Astrocyte (in vitro differentiated cells and primary cell): ENCODE measurements at places on chromosomes 5 and 9. TPM values are rescaled to one million over a fixed set of nuclear protein-coding genes. Genes with fewer than 3 reads are reported as not detected.

- peak; percentile 10 for DNase-seq
Observed at GRCh38 chr9:100216178-100216787, 117.2 kb downstream of the INVS start.

GRCh38 chr9:106799152-106799551 lies 63.8 kb upstream of the ZNF462 start:
- peak; percentile 89 for DNase-seq

GRCh38 chr5:53397845-53398244 lies 82.6 kb upstream of the FST start:
- peak; percentile 69 for DNase-seq

GRCh38 chr5:119896826-119897536 lies 267.6 kb downstream of the FAM170A start:
- no peak for DNase-seq

The C5orf58 gene
- total RNA-seq, result not detected in 2 replicates

- no peak for DNase-seq
Observed at GRCh38 chr9:94666364-94667099, 27.2 kb upstream of the FBP1 start.

DNA sequence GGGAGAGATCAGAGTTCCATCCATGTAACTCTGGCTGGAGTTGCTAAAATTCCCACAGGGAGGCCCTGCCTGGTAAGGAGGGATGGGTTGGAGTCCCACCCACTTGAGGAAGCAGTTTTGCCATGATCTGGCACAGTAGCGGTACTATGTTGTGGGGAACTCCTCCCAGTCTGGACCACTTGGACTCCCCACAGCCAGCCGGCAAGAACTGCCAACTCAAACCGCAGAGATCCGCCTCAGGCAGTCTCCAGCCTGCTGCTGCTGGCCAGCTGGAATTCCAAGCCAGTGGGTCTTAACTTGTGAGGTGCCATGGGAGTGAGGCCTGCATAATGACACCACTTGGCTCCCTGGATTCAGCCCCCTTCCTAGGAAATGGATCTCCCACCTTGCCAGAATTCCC lies 151.9 kb downstream of the NDUFS4 start:
- no peak for DNase-seq

DNA sequence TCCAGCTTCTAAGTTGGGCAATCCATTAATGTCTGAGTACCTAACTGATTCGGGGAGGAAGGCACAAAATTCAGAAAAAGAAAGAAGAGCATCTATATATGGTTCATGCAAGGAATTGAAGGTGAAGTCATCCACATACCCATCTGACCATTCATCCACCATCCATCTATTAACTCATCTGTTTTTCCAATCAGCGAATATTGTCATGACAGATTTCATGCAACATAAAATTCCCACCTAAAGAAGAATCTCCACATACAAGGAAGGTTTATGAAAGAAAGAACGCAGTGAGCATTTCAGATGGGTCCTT lies 164.7 kb downstream of the GRIA1 start:
- no peak for DNase-seq

GRCh38 chr9:80899208-80899607 lies 790.1 kb downstream of the TLE1 start:
- DNase-seq, result peak; percentile 72

GRCh38 chr9:124622882-124623281 lies 115.7 kb upstream of the NR5A1 start:
- DNase-seq, result no peak

DNA sequence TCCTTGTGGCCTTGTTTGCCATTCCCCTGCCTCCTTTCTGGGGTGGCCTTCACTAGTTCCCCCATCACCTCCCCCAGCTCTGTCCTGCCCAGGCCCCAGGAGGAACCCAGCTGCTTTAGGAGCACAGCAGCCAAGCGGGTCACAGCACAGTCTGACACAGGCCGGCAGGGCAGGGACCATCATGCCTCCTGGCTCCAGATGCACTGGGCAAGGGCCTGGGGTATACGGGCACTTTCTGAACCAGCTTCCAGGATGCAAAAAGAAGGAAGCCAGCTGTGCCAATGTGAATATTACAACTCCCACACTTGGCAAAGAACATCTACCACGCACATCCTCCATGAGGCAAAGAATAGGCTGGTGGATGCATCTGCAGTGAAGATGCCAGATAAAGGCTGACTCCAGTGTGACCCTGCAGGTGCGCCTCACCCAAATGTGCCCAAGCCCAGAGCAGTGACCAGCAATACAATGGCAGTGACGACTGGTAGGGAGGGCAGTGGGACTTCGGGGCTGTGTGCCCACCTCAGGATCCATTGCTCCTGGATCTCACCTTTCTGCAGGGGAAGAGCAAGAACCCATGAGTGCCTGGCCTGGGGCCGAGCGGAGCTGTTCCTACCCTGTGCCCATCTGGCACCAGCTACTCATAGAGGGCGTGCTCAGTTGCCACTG lies 6.3 kb upstream of the IL3 start:
- DNase-seq, result no peak

GRCh38 chr9:4137681-4138099 lies 162.2 kb downstream of the GLIS3 start:
- peak; percentile 72 for DNase-seq

The IER5L gene
- total RNA-seq, result 47.0 and 55.0 TPM in 2 replicates

- DNase-seq, result peak; percentile 39
Observed at GRCh38 chr5:52692039-52692438, 95.7 kb upstream of the ITGA1 start.

The ANKRD55 gene
- not detected in 2 replicates for total RNA-seq

The TAF11L4 gene
- not detected in 2 replicates for total RNA-seq

The EPB41L4A gene
- 8.2 and 11.1 TPM in 2 replicates for total RNA-seq

GRCh38 chr5:174733091-174733690 lies 8.8 kb downstream of the MSX2 start:
- DNase-seq, result no peak

DNA sequence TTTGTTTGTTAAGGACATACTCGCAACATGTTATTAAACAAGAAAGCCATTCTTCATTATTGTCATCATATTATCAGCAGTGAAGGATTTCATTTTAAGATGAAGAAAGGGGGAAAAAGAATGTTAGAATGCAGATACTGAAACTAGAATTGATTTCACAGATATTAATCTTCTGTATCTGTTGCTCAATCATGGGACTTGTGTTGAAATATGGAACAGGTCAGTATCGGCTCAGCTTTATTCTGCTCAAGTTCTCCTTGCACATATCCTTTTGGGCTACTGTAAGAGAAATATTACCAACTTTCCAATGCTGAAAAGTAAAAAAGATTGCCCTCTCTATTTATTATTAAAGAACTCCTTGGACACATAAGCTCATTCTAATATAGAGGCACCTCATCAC lies 13.8 kb upstream of the ANXA1 start:
- no peak for DNase-seq

The RNF20 gene
- total RNA-seq, result 42.8 and 50.5 TPM in 2 replicates

DNA sequence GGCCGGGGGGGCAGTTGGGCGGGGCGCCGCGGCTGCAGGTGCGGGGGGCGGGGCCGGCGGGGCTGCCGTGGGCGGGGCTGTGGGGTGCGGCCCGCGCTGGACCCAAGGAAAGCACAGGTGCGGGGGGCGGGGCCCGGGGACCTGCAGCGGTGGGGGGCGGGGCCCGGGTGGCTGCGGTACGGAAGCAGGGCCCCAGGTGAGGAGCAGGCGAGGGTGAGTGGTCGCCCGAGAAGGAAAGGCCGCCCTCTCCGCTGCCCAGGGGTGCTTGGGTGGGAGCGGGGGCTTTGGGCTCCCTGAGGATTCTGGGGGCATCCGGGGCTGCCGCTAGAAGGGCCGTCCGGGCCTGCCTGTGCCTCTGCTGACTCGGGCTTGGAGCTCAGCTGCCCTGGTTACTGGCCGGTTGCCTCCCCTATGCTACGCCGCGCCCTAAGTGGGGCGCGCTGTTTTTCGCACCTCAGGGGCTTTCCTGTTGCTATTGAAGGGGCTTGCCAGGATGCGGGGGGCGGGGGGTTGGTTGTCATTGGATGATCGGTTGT lies 767 bp downstream of the RALGPS1 start:
- no peak for DNase-seq

The TSPAN17 gene
- total RNA-seq, result 56.5 and 57.2 TPM in 2 replicates
